ENCODE measurements at places on chromosomes 1 and 21. TPM values are rescaled to one million over a fixed set of nuclear protein-coding genes. Genes with fewer than 3 reads are reported as not detected.

KIF17 gene
- total RNA-seq = 0.10 TPM

EXTL1 gene
- total RNA-seq = 20.1 TPM

DNA sequence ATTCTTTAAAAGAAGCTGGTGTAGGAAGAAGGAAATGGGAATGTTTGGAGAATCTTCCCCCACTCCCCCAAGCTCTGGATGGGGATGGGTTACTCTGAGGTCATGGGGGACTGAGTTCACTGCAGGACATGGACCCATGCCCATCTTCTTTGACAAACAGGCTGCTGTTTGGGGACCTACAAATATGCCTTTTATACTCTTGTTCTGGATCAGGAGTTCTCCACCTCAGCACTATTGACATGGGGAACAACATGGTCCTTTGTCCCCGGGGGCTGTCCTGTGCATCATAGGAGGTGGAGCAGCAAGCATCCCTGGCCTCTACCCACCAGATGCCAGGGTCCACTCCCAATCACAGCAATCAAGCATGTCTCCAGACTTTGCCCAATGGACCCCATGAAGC is 365.8 kb upstream of the C1orf174 start:
- DNase-seq = no peak

GRCh38 chr1:24547195-24547594 is 8.7 kb upstream of the NCMAP start:
- DNase-seq = no peak

SLC9C2 gene
- not detected for total RNA-seq

DNA sequence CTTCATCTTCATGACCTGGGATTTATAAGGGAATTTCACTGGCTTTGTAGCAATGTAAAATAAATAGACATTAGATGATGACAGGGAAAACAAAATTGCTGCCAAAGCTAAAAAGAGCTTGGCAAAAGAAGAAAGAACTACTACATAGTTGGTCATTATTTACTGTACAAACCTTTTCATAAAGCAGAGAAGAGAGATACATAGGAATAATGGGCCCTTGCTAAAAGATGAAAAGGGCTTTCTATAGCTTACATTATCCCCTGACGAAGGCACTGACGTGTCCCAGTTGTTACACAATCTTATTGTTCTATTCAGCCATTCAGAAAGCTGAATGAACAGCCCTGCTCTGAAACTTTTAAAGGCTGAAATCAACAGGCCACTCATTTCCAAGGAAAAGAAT is 57.1 kb downstream of the ZC3H11B start:
- DNase-seq = no peak

C1orf87 gene
- 0.36 TPM for total RNA-seq

DNA sequence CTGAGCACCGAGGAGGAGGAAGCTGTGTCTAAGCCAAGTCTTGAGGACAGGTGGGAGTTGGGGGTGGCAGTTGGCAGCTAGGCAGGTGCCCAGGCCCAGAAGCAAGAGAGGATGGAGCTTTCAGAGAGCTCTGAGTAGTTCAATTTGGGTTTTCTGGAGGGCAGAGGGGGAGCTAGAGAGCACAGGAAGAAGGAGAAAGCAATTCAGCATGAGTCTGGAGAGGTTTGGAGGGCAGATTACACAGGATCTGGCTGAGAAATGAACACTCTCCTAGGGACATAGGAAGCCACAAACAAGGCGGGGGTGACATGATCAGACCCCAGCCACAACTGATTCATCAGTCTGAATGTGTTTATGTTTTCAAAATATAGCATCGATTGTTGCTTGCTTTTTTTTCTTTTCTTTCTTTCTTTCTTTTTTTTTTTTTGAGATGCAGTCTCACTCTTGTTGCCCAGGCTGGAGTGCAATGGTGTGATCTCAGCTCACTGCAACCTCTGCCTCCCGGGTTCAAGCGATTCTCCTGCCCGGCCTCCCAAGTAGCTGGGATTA is 23.8 kb downstream of the PTPRF start:
- DNase-seq = peak; percentile 65

DNA sequence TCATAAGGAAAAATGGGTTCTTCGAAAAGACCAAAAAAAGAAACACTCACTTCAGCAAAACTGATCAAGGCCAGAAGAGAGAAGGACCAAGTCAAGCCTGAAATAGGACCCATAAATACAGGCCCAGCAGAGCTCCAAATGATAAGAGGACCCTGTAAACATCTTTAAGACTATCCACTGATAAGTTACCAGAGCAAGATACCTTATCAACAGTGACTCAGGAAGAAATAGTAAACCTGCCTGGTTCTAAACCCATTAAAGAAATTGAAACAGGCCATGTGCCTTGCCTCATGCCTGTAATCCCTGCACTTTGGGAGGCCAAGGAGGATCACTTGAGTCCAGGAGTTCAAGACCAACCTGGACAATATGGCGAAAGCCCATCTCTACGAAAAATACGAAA is 81.8 kb upstream of the ERRFI1 start:
- DNase-seq = no peak

C1QB gene
- total RNA-seq = not detected

CACNA1S gene
- 57.2 TPM for total RNA-seq

TMPRSS3 gene
- total RNA-seq = not detected

AMIGO1 gene
- 0.37 TPM for total RNA-seq

DTL gene
- total RNA-seq = 1.2 TPM

RAB7B gene
- total RNA-seq = 9.0 TPM

PDZK1 gene
- total RNA-seq = 55.0 TPM

GRCh38 chr1:185042737-185043136 is 2.6 kb upstream of the RNF2 start:
- no peak for DNase-seq

All from myocyte (in vitro differentiated cells).